Skeletal muscle tissue (tissue), 5 donors: ENCODE measurements at places on chromosomes 5 and 9. TPM values are rescaled to one million over a fixed set of nuclear protein-coding genes. Genes with fewer than 3 reads are reported as not detected.

UBE2D2 gene
- total RNA-seq: 81.9 TPM

DOCK8 gene
- 13.0 TPM for total RNA-seq

OGN gene
- total RNA-seq: 153 TPM

CCL28 gene
- total RNA-seq: 0.52 TPM

FOXD4 gene
- total RNA-seq: 0.52 TPM

PCDHB7 gene
- total RNA-seq: 2.1 TPM

OR2V1 gene
- total RNA-seq: not detected

TAS2R1 gene
- not detected for total RNA-seq

C9orf78 gene
- 32.9 TPM for total RNA-seq

IL13 gene
- not detected for total RNA-seq

OR1Q1 gene
- total RNA-seq: not detected

PCDHA6 gene
- total RNA-seq: under 0.01 TPM

SLC36A2 gene
- under 0.01 TPM for total RNA-seq

MELK gene
- 6.3 TPM for total RNA-seq

CLINT1 gene
- total RNA-seq: 53.2 TPM

PRDM9 gene
- total RNA-seq: not detected

TSSK1B gene
- not detected for total RNA-seq

GMCL2 gene
- total RNA-seq: not detected

MAP1B gene
- total RNA-seq: 22.4 TPM

TMC1 gene
- total RNA-seq: 0.52 TPM

LHX6 gene
- 2.1 TPM for total RNA-seq

ADGRD2 gene
- not detected for total RNA-seq

CATSPER3 gene
- 0.52 TPM for total RNA-seq

FLT4 gene
- 8.4 TPM for total RNA-seq

ERGIC1 gene
- total RNA-seq: 46.4 TPM

PDE8B gene
- 1.0 TPM for total RNA-seq

THOC3 gene
- 18.3 TPM for total RNA-seq

GABRA6 gene
- total RNA-seq: not detected

TTC16 gene
- not detected for total RNA-seq

BHMT2 gene
- total RNA-seq: 1.0 TPM

CCL27 gene
- total RNA-seq: not detected

PLAC8L1 gene
- not detected for total RNA-seq
